ENCODE measurements at places on chromosomes 3 and 15.

DNA sequence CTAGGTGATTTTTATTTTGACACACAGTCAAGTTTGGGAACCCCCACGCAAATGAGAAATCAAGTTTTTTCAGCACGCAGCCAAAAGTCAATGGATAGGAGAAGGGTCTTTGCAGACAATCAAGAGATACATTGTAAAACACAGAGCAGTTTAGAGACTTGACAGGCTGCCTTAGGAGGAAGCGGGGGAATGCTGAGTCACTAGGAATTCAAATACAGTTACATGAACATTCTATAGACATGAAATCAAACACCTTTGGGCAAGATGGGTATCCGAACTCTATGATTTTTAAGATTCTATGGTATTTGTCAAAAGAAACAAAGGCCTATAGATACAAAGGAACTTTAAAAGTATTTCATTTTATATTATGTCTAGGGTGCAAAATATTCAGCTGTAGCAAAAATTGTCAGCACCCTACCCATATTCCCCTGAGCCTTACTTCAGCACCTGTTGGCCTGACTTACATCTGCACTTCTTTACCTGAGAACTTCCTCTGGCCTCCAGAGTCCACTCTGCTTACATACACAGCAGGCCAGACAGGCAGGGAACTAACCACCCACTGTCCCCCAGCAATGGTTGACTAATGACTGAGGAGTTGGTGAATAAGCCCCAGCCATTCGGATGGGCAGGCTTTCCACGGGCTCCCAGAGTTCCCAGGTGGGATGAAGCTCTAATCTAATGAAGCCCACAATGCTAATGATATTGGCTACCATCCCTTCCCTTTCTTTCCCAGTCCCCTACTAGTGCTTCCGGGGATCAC lies 289.3 kb upstream of the RORA start:
- DNase-seq = no peak

DNA sequence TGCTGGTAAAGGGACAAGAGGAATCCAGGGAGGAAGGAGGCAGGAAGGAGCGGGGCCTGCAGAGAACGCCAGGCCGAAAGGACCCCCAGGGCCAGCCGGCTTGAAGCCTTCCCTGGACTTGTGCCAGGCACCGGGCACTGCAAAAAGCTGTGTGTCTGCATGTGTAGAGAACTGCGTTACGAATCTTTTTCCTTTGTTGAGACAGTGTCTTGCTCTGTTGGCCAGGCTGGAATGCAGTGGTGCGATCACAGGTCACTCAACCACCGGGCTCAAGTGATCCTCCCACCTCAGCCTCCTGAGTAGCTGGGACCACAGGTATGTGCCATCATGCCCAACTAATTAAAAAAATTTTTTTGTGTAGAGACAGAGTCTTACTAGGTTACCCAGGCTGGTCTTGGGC lies 17.0 kb upstream of the MUC4 start:
- DNase-seq = no peak

DNA sequence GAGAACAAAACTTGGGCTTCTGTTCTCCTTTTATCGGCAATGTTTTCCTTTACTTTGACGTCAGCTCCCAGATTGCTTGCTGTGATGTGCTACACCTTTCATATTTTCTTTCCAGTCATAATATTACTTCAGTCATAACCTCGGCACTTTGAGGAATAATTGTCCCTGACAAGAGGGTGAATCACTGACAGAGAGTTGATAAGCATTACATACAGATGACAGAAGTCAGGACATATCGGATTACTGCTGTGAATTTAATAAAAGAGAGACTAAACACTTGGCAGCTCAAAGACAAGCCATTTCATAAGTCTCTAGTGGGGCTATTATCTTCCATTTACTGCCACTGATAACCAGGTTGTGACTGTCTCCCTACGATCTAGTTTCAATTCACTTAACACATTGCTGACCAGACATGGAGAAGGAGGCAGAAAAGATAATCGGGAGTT lies 362.1 kb upstream of the ARRDC4 start:
- DNase-seq = no peak

DNA sequence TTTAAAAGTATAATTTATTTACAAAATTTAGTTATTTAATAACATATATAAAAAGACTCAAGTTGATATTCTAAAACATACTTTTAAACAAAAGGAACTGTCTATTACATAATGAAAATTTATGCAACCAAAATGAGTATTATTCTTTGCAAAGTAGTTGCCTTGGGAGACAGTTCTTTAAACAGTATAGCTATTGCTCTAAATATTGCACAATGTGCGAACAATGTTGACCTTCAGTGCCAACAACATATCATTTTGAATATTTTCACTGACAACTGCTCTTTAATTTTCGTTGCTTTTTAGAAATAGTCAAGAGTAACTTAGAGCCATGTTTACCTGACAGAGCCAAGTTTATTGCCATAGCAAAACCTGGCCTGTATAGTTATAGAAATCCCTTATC lies 124.9 kb downstream of the ZBTB20 start:
- DNase-seq = no peak

- DNase-seq = no peak
Measured at GRCh38 chr15:28994142-28994830, 108.5 kb downstream of the APBA2 start.

- DNase-seq = no peak
Measured at GRCh38 chr3:148335612-148336011, 362.1 kb upstream of the AGTR1 start.

DNA sequence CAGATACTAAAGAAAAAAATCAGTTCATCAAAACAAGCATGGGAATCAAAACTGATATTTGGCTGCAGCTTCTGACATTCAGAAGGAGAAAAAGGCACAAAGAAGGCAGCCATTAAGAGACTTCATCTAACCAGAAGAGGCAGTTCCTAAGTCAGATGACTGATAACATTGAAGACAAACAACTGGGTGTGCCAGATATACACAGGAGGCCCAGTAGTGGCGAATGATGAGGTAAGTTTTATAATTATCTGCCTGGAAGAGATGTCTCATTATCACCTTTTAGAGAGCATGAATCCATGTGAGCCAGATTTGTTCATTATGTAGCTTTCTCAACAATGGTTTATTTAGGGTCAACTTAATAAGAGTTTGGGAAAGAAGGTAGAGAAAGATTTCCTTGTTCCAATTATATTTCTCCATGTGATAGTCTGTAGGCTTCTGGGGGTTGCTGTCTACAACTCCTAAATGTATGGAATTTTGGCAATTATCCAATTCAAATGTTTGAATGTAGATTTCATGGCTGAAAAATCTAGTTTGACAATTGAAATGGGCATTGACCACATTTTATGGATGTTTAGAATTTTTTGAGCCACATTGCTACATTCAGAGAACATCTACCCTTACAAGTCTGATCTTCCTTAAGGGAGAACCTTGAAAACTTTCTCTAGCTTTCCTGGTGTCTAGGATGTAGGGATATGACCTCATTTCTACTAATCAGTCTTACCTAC lies 50.4 kb upstream of the RASGRF1 start:
- DNase-seq = no peak

- no peak for DNase-seq
Measured at GRCh38 chr15:49270541-49271421, 100.7 kb downstream of the GALK2 start.

- no peak for DNase-seq
Measured at GRCh38 chr3:191068946-191069813, 129.9 kb upstream of the OSTN start.

- no peak for DNase-seq
Measured at GRCh38 chr3:44108481-44108880, 133.2 kb upstream of the TOPAZ1 start.

- no peak for DNase-seq
Measured at GRCh38 chr15:72813345-72814004, 29.9 kb upstream of the ADPGK start.

- no peak for DNase-seq
Measured at GRCh38 chr15:31503256-31503655, 176.6 kb downstream of the KLF13 start.

DNA sequence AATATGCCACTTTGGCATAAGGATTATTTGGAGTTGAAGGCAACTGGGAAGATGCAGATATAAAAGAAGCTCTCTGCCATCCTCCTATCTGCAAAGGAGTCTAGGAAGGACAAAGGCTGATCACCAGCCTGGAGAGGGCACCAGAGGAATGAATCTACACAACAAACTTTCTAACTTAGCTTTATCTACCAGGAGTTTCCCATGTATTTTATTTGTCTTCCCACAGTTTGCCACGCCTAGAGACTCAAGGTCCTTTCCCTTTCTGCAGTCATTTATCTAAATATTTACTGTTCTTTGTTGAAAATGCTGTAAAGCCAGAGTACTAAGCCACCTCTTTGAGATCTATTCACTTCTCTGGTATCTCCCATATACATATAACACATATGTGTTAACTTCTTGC lies 32.2 kb downstream of the GPR176 start:
- DNase-seq = no peak

- DNase-seq = no peak
Measured at GRCh38 chr3:69560818-69561217, 174.9 kb upstream of the FRMD4B start.

GRCh38 chr3:108311797-108312196 lies 15.4 kb downstream of the HHLA2 start:
- no peak for DNase-seq

- no peak for DNase-seq
Measured at GRCh38 chr3:195708061-195708460, 12.7 kb upstream of the MUC20 start.

- DNase-seq = no peak
Measured at GRCh38 chr15:78425643-78426042, 12.4 kb upstream of the IREB2 start.

DNA sequence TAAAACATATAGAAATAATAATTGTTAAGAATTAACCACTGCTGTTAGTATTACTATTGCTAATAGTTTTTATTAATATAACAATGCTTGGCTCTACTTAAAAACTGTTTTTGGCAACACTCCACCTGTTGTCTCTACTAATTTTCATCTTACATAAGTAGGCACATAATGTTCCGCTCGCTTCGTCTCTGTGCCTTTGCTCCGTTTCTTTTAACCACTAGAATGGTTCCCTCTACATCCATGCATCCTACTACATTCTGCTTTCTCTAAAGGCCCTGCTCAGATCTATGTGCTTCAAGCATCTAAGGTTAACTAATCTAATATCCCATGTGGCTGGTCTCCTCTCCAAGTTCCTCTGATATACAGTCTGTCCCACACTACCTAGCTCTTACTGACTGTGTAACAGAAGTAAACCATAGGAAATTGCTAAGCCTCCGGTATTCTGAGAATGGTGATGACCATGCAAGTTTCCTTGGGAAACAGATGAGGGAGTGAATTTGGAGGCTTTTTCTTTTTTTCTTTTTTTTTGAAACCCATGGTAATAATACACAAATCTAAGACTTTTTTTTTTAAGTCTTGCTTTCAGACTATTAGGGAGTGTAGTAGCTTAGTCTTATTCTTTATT lies 138.3 kb downstream of the P3H2 start:
- DNase-seq = no peak

GRCh38 chr15:94723801-94724200 lies 492.4 kb downstream of the MCTP2 start:
- no peak for DNase-seq

DNA sequence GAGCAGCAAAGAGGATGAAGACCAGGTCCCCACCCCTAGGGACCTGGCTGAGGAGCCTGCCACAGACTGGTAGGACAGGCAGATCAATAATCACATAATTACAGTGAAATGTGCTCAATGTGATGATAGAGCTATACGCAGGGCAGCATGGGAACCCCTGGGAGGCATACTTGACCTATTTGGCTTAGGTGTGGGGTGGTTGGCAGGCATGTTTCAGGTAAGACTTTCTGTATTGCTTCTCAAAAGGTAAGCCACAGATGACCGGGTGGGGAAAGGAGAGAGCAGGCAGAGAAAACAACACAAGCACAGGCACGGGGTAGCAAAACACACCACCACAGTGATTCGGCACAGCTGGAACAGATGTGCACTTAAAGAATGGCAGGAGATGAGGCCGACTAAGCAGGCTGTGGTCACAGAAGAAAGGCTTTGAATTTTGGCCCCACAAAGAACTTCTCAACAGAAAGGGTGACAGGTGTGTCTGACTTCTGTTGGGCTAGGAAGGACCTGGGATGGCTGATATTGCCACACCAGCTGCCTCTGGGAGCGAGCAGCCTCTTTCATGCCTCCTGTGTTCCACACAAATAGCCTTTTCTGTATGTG lies 64.1 kb downstream of the ABCC5 start:
- DNase-seq = no peak

- DNase-seq = peak; percentile 38
Measured at GRCh38 chr15:71114887-71115566, at the start of gene THSD4. TSS of gene THSD4 (plus strand) at chr15:71115471.

DNA sequence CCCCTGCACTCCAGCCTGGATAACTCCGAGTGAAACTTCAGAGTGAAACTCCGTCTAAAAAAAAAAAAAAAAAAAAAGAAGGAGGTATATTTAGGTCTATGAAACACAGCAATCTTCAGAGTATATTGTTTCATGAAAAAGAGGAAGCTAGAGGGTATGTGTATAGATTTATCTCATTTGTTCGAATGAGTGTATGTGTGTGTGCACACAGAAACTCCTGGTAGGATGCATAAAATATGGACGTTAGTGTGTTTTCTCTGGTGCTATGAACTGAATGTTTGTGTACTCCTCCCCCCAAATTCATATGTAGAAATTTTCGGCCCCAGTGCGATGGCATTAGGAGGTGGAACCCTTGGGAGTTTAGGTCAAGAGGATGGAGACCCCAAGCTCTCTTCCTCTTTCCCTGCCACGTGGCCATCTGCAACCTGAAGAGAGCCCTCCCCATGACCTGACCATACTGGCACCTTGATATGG lies 98.6 kb upstream of the KLF13 start:
- no peak for DNase-seq

- DNase-seq = no peak
Measured at GRCh38 chr15:55912982-55913381, 80.4 kb downstream of the NEDD4 start.

Measured in stimulated activated CD8-positive, alpha-beta memory T cell treated with anti-CD3 and anti-CD28 coated beads, Interleukin-15, amount 100 ng/mL, for 48 hours (primary cell).